Right renal pelvis (tissue), 4 donors: ENCODE measurements at places on chromosomes 13 and 19. TPM values are rescaled to one million over a fixed set of nuclear protein-coding genes. Genes with fewer than 3 reads are reported as not detected.

DNA sequence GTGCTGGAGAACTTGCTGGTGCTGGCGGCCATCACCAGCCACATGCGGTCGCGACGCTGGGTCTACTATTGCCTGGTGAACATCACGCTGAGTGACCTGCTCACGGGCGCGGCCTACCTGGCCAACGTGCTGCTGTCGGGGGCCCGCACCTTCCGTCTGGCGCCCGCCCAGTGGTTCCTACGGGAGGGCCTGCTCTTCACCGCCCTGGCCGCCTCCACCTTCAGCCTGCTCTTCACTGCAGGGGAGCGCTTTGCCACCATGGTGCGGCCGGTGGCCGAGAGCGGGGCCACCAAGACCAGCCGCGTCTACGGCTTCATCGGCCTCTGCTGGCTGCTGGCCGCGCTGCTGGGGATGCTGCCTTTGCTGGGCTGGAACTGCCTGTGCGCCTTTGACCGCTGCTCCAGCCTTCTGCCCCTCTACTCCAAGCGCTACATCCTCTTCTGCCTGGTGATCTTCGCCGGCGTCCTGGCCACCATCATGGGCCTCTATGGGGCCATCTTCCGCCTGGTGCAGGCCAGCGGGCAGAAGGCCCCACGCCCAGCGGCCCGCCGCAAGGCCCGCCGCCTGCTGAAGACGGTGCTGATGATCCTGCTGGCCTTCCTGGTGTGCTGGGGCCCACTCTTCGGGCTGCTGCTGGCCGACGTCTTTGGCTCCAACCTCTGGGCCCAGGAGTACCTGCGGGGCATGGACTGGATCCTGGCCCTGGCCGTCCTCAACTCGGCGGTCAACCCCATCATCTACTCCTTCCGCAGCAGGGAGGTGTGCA lies 587 bp downstream of the S1PR4 start:
- no peak for DNase-seq

- no peak for DNase-seq
Measured at GRCh38 chr13:96499656-96500055, 409.7 kb downstream of the HS6ST3 start.

DNA sequence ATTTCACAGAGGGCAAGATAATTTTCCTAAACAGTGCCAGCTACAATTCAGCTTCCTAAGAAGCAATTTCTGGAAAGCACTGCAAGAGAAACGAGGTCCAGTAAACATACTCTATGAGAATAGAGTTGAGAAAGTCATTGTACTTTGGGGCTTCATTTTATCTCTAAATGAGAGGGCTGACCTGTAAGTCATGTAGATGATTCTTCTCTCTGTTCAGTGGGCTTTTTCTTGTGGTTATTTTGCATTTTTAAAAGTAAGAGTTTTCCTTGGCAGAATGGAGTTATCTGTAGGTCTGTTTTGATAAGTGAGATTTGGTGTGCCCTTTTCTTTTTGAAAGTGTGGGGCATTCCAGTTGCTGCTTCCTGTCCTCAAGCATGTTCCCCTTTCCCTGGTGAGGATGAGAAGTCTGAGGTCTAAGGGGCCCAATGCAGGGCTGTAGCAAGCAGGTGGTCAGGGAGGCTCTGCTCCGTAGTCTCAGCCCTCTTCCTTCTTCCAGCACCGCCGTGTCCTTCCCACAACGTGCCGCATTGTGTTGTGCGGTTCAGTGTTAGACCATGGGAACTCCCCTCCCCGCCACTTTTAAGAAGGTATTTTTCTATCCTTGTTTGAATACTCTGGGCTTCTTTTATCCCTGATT lies 86.3 kb downstream of the ARHGEF7 start:
- DNase-seq, result no peak

DNA sequence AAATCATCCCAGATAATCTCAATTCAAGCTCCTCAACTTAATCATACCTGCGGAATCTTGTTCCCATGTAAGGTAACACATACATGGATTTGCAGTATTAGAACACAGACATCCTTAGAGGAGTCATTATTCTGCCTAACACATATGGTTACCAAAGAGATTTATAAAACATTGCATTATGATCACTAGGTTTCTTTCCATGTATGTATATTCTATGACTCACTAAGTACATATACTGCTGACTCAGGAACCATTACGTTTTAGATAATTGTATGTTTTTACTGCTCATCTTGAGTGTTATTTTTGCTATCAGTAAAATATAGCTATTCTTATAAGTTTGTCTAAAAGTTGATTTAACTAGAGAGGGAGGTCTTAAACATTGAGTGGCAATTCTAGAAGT lies 182.9 kb downstream of the SLITRK6 start:
- DNase-seq, result no peak

DNA sequence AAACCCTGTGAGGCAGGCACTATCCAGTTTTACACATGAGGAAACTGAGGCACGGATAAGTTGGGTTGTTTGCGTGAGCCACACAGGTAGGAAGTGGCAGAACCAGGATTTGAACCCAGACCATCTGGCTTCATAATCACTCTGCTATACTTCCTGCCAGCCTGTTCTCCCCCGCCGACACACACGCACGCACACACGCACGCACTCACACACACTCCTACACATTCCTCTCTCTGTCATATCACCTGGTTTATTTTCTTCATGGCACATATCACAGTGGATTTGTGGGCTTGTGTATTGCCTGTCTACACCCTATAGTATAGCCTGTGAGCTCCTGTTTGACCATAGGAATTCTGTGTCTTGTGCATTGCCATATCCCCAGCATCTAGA lies 140.0 kb downstream of the SIPA1L3 start:
- DNase-seq, result no peak

- no peak for DNase-seq
Measured at GRCh38 chr19:44553478-44554171, 24.1 kb upstream of the CEACAM20 start.

DNA sequence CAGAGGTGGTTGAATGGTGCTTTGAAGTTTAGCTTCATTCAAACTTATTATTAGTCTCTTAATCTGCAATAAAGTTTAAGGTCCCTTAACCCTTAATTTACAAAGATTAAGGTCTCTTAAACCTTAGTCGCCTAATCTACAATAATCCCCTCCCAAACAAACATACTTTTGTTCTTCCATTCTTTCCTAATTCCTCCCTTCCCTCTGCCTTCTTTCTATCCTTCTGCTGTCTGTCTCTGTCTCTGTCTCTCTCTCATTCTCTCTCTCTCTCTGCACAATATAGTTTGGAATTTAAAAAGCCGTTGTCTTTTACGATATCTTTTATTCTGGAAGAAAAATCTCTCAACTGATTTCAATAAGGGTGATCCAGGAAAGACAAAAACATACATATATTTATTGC lies 1096.8 kb upstream of the ATXN8OS start:
- DNase-seq, result no peak

DNA sequence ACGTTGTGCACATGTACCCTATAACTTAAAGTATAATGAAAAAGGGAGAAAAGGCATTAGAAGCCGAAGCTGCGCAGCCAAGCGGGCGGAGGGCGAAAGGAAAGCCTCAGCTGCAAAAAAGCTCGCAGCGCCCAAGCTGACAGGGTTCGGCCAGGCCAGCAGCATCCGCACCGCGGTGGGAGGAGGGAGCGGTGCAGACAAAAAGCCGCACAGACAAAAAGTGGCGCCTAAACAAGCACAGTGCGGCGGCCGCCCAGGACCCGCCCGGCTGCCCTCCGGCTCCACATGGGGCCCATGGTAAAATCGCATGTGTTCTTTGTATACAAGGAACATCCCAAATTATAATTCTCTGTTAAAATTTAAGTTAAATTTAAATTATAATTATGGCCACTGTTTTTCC lies 42.4 kb downstream of the PSG3 start:
- no peak for DNase-seq

DNA sequence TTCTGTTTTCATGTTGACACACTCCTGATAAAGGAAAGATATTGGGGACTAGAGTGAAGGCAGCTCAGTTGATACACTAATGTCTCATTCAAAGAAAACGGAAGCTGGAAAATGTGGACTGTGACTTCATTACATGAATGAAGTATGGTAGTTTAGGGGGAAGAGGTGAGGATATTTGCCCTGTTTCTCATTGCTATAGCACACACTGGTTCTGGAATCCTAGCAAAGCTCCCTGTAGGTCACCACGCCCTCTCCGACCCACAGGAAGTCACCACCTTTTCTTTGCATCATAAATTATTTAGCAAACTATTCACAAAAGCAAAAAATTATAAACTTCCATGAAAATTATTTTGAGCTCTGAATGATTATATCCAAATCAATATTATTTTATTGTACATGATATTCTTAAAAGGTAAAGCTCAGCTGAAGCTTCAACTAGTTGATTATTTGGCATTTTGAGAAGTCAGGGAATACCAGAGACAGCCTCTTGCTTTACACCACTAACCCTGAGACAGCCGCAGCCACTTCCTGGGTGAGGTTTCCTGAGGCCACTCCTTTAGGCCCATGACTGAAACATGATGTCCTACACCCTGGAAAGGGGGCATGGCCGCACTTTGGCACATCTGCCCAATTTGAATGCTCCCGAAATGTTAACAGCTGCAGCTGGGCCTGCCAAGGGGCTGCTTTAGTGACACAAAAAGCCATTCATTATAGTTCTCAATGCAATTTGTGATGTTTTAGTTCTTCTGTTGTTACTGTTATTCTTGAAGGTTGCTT lies 50.0 kb upstream of the WDFY2 start:
- no peak for DNase-seq

GRCh38 chr19:33296488-33296971 lies 5.8 kb downstream of the CEBPA start:
- DNase-seq, result no peak

The LINGO3 gene
- 0.06 TPM for polyA plus RNA-seq

The KLK2 gene
- polyA plus RNA-seq, result 0.03 TPM

The PRR22 gene
- polyA plus RNA-seq, result 1.7 TPM

The C1QTNF9B gene
- 0.20 TPM for polyA plus RNA-seq

The TEX26 gene
- polyA plus RNA-seq, result 3.2 TPM
